T-helper 1 cell (primary cell): ENCODE measurements at places on chromosomes 4 and X.

GRCh38 chr4:1416948-1417260 is 10.7 kb upstream of the NKX1-1 start:
- no peak for DNase-seq

- no peak for DNase-seq
Observed at GRCh38 chr4:98659106-98659592, 738 bp upstream of the TSPAN5 start.

DNA sequence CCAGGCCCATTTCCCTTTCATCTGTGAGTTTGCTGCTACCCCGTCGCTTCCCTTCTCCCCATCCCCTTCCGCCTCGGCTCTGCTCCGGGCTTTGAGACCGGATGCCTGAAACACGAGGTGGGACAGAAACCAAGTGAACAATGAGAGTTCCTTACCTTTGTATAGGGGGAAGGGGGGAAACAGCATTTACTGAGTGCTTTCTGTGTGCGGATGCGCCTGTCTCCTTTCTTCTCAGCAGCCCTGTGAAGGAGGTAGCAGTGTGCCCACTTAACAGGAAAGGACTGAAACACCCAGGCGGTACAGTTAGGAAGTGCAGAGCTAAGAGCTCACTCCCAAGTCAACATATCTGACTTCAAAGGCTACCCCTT is 43.2 kb upstream of the TMSB15B start:
- DNase-seq: peak; percentile 55

DNA sequence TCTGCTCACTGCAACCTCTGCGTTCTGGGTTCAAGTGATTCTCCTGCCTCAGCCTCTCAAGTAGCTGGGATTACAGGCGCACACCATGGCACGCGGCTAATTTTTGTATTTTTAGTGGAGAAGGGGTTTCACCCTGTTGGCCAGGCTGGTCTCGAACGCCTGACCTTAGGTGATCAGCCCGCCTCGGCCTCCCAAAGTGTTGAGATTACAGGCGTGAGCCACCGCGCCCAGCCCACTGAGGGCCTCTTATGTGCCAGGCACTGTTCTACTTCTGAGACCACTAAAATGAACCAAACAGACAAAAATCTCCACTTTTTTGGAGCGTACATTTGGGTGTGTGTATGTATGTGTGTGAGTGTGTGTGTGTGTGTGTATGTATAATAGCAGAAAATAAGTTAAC is 117.2 kb upstream of the H2AZ1 start:
- DNase-seq: no peak

DNA sequence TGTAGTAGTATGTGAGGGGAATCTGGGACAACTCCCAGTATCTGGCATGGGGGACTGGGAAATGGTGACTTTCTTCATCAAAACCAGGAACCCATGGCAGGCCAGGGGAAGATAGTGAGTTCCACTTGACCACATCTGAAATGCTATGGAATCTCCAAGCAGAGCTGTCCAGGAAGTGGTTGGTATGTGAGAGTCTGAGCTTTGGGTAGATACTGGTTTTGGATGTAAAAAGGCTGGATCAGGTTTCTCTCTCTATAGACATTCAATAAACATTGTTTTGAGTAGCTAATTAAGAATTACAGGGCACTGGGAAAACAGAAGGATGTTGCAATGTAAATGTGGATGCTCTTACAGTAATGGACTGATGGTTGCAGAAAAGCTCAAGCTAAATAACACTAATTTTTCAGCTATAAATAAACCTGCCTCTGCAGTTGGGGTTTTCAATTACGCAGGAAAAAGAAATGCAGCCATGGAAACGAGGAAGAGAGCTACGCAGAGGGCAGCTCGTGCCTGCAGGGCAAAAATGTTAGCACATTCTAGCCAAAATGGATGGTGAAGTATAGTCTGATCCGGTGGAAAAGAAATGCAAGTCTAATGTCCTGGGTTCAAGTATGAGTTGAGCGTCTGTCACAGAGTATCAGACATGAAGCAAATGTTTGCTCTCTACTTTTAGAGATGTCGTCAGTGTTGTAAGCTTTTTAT is 13.4 kb upstream of the CHRNA9 start:
- DNase-seq: no peak

- DNase-seq: no peak
Observed at GRCh38 chr4:119664168-119664907, 35.7 kb upstream of the PDE5A start.

DNA sequence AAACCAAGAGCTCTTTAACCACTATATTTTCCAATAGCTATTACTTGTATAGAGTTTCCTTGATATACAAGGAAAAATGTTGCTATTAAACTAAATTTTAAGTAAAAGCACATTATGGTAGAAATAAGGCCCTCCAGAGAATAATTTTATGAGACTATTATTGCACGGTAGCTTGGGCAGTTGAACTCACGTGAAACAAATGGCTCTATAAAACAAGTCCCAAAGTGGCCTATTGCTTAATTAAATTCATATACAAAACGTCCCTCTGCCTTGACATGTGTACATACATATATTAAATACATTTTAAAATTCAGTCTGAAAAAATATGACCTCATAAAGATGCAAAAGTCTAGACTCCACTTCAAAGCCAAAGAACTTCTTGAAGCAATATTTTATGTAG is 582.2 kb downstream of the CENPC start:
- no peak for DNase-seq

DNA sequence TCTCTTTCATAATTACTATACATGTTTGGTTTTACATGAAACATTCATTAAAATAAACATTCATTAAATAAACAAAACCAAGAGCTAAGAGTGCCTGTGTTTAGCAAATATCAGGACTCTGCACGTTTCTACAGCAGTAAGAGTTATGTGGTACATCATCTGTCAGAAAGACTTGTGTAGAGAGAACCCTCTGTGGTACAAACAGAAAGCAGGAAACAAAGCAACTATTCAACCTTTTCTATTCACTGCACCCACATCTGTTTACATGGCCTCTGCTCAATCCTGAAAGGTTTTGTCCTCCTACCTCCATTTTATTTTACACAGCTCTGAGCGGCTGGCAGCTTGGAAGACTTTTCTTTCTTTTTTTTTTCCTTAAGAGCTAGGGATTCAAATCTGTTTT is 90.7 kb upstream of the PCDH18 start:
- no peak for DNase-seq

GRCh38 chr4:1676605-1677525 is 7.2 kb downstream of the FAM53A start:
- no peak for DNase-seq

DNA sequence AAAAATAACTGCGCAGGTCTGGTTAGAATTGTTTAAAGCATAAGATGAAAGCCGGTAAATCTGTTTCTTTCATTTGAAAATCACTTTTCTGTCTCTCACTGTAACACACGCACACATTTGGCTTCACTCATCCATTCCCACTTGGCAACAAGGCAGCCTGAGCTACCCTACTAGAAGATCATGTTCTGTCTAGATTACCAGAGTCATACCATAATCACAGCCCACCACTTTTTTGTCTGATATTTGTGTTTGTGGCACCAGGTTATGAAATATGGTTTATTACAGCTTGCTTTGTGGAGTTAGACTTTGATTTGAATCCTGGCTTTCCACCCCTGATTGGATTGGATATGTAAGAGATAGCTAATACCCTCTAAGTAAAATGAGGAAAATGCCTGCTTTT is 2.2 kb downstream of the USO1 start:
- DNase-seq: no peak

GRCh38 chrX:48927736-48928382 is 9.0 kb upstream of the PIM2 start:
- no peak for DNase-seq

DNA sequence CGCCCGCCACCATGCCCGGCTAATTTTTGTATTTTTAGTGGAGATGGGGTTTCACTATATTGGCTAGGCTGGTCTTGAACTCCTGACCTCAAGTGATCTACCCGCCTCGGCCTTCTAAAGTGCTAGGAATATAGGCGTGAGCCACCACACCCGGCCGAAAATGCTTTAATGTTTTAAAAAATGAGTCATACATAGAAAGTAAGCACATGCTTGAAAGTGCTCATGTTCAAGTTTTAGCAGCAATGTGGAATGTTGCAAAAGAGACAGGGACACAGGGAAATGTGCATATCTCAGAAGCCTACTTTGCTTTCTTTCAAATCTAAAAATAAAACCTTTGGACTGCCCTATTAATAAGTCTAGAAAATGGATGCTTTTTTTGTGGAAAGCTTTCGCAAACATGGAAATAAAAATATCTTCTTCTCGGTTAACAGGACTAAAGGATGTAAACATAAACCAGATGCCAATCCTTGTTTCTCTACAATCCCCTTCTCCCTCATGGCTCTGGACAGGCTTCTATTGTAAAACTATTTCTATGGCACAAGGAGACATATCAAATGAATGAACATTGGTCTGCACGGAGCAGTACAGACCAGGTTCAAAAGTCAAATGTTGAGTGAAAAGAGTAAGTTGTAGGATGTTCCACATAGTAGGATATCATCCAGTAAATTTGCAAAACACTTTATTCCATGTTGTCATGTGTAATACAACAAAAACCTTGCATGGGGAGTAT is 15.0 kb downstream of the MECP2 start:
- no peak for DNase-seq

DNA sequence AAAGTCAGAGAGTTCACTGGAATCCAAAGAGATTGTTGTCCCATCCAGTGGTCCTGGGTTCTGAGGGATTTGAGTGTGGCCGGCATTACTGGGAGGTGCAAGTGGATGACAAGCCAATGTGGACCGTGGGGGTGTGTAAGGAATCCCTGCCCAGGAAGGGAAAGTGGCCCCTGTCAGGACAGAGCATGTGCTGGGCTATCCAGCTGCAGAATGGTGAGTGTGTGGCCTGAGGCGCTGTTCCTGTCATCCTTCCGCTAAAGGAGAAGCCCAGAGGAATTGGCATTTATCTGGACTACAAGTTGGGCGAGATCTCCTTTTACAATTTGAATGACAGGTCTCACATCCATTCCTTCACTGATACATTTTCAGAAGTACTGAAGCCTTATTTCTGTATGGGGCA is 20.4 kb upstream of the TRIM60 start:
- no peak for DNase-seq

DNA sequence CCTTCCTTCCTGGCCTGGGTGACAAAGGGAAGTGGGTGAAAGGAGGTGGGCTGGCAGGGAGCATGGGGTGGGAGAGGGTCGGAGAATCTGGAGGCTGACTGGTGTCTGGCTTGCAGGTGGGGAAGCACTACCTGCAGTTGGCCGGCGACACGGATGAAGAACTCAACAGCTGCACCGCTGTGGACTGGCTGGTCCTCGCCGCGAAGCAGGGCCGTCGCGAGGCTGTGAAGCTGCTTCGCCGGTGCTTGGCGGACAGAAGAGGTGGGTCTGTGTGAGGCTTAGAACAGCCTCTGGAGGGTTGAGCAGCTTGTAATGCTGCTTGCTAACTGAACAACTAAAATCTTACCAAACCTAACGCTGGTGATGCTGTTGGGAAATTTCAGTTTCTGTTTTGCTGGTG is 19.2 kb downstream of the WFS1 start:
- no peak for DNase-seq

GRCh38 chr4:169189372-169189771 is 81.4 kb downstream of the SH3RF1 start:
- DNase-seq: no peak

DNA sequence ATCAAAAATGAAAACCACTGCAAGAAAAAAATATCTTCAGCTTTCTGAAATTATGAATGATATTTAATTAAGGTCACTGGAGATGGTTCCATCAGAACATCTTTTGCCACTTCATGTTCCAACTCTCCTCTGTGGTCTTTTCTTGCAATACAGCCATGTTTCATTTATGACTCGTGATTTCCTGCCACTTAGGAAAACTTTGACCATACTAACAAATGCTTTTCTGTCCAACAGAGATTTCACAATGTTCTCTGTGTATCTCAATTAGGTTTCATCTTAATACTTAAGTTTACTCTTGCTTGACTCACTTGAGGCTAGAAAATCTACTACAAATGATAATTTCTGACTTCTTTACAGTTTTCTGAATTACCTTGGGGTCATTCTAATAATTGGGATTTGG is 330.9 kb downstream of the CXXC4 start:
- no peak for DNase-seq

DNA sequence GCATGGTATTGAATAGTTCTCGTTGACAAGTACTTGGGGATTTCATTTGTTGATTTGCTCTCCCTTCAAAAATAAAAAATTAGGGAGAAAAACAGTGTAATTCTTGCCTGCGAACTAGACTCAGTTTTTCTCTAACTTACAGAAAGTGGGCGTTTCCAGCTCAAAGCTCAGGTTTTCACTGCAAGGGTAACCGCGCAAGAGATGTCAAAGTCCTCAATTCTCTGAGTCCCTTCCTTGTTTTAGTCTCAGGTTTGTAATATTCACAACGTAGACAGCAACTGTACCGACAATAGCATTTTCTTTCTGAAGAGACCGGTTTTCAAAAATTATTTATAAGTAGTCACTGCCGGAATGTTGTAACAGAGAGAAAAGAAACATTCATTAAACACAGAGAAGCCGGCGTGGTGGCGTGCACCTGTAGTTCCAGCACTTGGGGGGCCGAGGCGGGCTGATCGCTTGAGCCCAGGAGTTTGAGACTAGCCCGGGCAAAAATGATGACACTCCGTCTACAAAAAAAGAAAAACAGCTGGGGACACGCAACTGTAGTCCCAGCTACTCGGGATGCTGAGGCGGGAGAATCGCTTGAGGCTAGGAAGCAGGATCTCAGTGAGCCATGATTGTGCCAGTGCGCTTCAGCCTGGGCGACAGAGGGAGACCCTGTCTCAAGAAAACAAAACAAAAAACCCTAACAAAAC is 774 bp downstream of the ZCCHC4 start:
- DNase-seq: no peak

GRCh38 chr4:122744229-122744628 is 11.7 kb downstream of the BBS12 start:
- no peak for DNase-seq

DNA sequence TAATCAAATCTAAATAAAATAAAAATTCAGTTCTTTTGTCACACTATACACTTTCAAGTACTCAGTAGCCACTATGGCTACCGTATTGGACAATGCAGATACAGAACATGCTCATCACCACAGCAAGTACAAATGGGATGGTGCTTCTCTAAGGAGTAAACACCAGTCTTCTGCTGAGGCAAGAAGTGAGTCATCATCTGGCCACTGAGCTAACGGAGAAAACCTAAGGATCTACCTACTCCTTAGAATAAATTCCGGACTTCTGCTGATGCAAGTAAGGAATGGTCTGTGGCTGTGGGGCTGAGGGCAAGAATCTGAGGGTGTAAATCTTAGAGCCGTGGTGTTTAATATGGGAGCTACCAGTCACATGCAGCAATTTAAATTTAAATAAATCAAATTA is 11.3 kb upstream of the RBMXL3 start:
- DNase-seq: no peak

DNA sequence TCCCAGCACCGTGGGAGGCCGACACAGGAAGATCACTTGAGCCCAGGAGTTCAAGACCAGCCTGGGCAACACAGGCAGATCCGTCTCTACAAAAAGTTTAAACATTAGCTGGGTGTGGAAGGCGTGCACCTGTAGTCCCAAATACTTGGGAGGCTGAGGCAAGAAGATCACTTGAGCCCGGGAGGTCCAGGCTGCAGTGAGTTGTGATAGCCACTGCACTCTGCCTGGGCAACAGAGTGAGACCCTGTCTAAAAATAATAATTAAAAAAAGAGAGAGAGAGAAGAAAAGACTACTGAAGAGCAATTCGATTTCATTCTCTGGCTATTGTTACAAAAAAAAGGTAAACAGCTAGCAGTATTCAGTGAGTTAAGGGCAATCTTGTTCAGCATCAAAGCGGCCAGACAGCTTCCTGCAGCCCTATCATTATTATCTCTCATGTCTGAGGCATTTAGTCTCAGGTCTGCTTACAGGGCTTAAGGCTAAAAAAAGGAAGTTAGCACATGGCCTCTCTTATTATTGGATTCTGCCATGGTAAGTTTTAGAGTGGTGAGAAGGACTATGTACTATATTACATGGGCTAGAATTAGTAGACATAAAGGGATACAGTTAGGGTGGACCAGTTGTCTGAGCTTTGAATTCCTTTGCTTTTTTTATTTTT is 37.9 kb downstream of the ARHGEF6 start:
- DNase-seq: no peak
